ENCODE measurements at places on chromosomes 13 and 19.

DNA sequence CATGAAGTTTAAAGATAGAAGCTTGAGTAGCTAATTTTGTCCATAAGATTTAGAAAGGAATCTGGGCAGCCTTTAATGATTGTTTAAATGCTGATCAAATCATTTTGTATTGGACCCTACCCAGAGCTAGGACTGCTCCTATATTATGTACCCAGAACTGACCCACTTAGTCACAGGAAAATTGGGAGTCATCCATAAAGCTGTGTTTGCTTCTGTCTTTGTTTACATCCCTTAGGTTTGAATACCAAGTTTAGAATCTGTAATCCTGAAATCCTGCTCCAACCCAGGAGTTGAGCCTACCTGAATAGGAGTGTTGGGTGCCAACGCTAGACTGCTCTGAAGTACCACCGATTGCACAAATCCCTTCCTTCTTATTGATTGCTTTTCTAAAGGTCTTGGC is 23.8 kb downstream of the LCP1 start:
- no peak for DNase-seq

DNA sequence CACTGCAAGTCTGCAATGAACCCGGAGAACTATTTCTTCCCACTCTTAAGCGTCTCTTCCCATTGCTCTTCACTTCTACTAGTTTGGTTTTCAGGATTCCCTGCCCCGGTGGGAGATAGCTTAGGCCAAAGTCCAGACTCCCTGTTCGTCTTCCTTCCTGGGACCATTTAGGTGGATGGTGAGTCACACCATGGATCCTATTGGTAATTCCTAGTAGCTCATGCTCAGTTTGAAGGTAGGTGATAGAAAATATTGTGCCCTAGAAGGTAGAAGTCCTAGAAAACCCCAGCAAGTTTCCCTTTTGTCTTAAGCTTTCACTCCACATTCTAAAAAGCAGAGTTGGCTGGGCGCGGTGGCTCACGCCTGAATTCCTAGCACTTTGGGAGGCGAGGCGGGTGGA is 13.8 kb downstream of the CHAF1A start:
- DNase-seq, result no peak

- no peak for DNase-seq
Measured at GRCh38 chr19:7018828-7019227, 2.4 kb downstream of the MBD3L2B start.

DNA sequence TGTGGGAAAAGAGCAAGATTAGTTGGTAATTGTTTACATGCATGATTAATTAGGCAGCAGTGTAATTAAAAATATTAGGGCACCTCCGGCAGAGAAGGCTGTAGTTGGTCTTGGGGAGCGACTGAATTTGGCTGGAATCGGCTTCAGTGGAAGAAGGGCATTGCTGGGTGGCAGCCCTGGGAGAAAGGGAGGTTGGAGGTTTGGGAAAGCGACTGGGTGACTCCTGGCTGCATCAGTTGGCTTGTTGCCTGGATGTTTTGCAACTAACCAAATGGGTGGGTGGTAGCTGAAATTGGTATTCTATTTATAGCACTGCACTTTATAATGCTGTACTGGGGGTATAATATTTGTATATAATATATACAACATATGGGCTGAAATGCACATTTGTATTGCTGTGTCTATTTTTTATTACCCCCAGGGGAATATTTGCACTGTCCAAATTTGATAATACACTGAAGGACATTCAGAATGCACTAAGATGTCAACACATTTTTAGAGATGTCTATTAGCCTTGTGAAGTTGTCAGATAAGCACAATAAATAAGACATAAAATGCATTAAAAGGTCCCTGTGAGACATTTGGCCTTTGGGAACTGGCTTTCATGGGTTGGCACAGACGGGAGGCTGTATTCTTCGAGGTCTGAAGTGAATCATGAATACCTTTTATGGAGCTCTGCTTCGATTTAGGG is 1.7 kb downstream of the B3GLCT start:
- no peak for DNase-seq

- peak; percentile 8 for DNase-seq
Measured at GRCh38 chr19:50705422-50706019, 14.1 kb downstream of the SHANK1 start.

DNA sequence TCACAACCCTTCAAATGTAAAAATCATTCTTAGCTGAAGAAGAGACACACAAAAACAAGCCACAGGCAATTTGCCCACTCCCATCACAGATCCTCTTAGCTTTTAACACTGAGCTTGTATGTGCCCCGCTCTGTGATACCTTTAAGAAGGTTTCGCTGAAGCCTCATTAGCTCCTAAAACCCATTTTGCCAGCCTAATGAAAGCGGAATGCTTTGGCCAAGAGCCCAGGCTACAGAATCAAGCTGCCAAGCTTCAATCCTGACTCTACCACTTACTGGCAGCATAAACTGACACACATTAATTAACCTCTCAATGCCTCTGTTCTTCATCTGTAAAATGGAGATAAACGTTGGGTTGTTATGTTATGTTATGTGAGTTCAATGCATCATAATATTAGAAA is 10.5 kb downstream of the ZNF112 start:
- DNase-seq, result no peak

- no peak for DNase-seq
Measured at GRCh38 chr19:2199215-2199614, 35.5 kb downstream of the DOT1L start.

- DNase-seq, result no peak
Measured at GRCh38 chr13:113105032-113105920, at the start of gene F7. Gene F7 (plus strand): TSS chr13:113105791. CDS start chr13:113105842, 51 bp downstream.

DNA sequence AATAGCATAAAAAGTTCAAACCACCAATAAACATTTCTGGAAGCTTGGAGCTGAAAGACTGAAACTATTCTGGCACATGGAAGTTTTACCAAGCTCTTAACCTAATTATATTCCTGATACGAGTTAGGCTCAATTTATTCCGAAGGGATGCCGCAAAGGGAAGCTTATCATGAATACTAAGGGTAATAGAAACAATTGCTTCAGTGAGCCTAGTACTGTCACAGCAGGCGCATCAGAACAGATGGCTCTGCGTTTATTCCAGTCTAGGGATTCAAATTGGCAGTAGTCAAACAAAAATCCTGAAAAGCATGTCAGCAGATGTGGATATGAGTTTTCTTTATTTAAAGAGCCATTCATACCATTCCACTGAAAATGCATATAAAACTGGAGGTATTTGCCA is 779.5 kb downstream of the GPC5 start:
- DNase-seq, result no peak

GRCh38 chr13:110240352-110240751 is 66.6 kb downstream of the COL4A1 start:
- no peak for DNase-seq

DNA sequence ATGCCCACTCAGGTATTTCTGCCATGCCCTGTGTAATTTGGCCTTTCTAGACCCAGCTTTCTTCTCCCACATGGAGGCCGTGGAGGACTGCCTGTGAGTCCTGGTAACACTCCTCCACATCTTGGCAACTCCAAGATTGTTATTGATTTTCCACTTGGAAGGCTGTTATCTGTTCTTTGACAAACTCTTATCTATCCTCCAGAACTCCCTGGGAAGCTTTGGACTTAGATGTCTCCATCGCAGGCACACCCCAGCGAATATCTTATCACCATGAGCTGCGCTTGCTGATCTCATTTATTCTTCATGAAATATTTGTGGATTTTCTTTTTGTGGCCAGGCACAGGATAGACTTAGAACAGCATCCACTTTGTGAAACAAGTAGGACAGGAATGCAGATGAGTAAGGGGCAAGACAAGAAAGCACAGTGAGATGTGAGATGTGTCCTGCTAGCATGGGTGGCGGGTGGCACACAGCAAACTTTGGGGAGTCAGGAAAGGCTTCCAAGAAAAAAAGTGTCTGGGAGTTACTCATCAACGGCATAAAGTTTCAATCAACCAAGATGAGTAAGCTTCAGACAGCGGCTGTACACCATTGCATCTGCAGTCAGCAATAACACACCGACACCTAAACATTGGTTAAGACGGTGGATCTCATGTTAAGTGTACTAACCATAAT is 84.5 kb upstream of the IRS2 start:
- no peak for DNase-seq

DNA sequence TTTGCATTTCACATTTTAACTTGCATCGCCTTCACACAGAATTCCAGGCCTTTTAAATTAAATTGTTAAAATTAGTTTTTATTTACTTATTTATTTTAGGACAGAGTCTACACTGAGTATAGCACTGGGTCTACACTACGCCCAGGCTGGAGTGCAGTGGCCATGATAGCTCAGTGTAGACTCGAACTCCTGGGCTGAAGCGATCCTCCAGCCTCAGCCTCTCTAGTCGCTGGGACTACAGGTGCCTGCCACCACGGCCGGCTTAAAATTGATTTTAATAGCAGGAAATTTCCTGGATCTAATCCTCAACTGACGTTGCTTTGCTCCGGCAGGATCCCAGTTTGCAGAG is 301 bp upstream of the ZNF610 start:
- DNase-seq, result no peak

DNA sequence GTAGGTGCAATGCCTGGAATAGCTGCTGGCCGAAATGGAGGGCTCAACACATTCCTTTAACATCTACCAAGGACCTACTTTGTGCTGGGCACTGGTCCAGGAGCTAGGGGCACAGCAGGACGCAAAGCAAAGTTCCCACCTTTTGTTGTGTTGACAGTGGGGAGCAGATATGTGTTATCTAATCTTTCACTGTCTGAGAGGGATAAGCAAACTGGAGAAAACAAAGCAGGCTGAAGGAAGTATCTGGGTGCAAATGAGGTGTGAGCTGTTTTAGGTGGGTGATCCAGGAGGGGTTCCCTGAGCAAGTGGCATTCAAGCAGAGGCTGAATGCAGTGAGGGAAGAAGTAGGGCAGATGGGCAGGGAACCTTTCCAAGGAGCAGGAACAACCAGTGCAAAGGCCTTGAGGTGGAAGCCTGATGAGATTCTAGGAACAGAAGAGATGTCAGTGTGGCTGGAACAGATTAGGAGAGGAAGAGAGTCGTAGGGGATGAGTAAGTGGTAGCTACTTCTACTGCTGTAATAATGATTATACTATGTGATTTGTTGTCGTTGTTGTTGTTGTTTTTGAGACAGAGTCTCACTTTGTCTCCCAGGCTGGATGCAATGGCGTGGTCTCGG is 2.2 kb upstream of the PLAUR start:
- DNase-seq, result no peak

DNA sequence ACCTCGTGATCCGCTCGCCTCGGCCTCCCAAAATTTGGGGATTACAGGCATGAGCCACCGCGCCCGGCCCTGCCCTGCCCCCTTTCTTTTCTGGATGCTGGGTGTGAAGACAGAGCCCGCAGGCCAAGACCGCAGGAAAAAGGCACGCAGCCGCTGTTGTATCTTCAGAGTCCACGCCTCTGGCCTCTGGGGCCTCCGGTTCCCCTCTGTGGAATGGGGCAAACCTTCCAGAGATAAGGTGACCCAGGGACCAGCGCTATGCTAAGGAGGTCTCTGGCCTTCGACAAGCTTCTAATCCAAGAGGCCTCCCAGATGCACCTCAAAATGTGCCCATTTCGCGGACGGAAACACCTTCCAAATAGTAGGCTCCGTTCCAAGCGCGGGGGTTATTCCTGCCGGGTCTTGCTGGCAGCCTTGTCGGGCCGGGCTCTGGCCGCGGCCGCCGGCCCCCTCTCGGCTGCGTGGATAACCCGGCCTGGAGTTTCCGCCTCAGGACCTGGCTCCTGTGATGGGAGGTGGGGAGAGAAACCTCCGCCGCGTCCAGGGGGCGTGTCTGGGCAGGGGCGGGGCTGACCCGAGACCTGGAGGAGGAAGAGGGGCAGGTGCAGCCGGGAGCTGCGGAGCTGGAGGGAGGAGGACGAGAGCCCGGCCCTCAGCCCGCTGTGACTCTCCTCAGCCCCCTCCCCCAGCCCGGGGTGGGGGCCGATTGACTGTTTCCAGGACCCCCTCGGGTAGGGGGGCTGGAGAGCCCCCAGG is 13.1 kb downstream of the TJP3 start:
- no peak for DNase-seq

- DNase-seq, result no peak
Measured at GRCh38 chr19:32238076-32238475, 107.3 kb upstream of the ZNF507 start.

DNA sequence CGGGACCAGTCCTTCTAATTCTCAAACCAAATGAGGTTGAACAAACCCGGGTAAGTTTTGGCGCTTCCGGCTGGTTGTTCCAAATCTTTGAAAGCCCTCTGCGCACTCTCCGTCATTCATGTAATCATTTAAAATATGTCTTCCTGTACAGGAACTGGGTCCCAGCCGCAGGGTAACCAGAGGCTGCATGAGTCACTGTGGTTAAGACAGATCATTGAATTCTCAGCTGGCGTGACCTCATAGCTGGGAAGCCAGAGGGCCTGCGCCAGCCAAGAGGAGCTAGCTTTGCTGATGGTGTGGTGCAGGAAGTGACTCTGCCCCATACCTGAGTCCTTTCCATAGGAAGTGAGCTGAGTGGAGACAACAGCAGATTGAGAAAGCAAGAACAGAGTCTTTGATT is 135.2 kb downstream of the TSHZ3 start:
- DNase-seq, result peak; percentile 83
